NCI-H1105 (cell line): ENCODE measurements at places on chromosomes 2 and 18.

GRCh38 chr2:135817951-135818350 is 19.0 kb downstream of the LCT start:
- DNase-seq, result no peak

GRCh38 chr2:173708806-173709205 is 256.4 kb downstream of the SP3 start:
- DNase-seq, result no peak

DNA sequence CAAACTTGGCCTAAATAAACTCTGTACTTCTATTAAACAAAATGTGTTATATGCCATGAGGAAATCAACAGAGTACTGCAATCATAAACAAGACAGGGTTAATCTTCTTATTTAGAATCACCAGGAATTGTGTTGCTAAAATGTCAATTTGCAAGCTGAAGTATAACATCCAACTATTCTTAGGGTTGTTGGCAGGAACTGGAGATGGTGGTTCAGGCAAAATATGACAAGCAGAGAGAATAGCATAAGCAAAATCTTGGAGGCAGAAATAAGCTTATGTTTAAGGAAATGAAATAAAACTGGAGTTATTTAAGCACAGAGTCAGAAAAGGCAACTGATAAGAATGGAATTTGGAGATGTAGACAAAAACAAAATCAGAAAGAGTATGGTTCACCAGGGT is 463.8 kb upstream of the SLC8A1 start:
- DNase-seq, result no peak

DNA sequence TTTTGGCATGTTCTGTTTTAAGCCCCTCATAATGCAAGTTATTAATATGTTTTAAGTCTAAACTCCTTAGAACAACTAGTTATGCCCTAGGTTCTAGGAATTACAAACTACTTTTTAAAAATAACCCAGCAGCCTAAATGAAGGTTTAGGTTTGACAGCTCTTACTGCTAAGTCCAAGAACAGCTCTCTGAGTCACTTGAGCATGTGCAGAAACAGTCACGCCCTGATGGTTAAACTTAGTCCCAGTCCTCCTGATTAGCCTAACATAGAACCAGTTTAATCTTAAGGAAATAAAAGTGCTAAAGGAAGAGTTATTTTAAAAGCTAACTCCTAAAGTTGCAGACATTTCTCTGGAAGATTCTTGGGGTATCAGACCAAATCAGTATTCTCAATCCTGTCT is 72.5 kb downstream of the RMDN2 start:
- DNase-seq, result no peak
